Stimulated activated CD8-positive, alpha-beta memory T cell treated with anti-CD3 and anti-CD28 coated beads, Interleukin-7, amount 100 ng/mL, for 48 hours (primary cell): ENCODE measurements at places on chromosomes 1 and 21.

GRCh38 chr1:91863498-91863897, 22.5 kb downstream of the TGFBR3 start:
- no peak for DNase-seq

DNA sequence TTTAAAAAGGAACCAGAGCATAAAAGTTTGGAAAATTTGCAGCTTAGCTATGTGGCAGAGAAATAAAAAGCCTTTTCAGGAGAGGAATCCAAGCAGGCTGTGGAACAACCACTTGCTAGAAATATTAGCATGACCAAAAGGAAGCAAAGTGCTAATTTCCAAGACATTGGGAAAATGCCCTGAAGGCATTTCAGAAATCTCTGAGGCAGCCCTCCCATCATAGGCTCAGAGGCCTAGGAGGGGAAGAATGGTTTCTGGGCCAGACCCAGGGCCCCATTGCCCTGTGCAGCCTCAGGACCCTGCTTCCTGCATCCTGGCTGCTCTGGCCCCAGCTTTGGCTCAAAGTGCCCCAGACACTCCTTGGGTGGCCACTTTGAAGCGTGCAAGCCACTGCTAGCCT, 56.8 kb downstream of the TENT5C start:
- no peak for DNase-seq

DNA sequence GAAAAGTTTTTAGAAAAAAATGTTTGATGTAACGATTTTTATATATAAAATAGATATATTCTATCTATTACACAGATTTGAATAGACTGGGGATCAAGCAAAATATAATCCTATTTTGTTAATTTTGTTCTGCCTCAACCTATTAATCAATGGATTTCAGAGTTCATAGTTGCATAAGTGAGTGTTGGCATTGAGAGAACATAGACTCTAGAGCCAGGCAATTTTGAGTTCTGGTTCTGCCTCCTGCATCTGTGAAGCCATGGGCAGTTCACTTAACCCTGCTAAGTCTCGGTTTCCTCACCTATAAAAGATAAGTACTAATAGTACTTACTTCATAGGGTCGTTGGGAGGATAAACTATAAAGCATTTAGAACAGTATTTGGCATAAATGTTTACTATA, 13.6 kb upstream of the PKN2 start:
- no peak for DNase-seq

DNA sequence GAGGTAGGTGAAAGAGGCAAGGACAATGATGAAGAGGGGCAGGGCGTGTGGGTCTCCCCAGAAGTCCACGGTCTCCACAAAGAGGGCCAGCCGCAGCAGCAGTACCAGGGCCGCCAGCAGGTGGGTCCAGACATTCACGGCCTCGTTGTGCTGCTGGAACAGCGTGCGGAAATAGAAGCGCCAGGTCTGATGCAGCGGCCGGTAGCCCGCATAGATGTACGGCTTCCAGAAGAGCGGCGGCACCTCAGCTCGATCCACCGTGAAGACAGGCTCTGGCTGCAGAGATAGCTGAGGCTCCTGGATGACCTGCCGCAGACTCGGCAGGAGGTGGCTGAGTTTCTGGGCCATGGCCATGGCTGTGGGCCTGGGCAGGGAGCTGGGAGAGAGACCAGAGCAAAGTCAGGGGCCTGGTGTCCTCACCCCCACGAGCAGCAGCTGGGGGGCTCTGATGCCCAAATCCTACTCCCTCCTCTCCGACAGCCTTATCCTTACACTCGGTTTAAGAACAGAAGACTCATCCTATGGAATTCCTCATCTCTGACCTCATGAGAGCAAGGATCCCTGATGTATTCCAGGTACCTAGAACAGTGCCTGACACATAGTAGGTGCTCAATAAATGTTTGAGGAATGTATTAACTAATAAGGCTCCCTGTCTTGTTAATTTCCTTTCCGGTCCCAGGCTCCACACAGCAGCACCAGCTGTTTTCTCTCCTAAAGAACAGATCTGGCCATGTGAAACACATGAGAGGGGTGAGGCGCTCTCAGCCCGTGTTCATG, 4.4 kb upstream of the AUNIP start:
- no peak for DNase-seq

GRCh38 chr1:170030212-170030611, 44.3 kb downstream of the KIFAP3 start:
- no peak for DNase-seq

DNA sequence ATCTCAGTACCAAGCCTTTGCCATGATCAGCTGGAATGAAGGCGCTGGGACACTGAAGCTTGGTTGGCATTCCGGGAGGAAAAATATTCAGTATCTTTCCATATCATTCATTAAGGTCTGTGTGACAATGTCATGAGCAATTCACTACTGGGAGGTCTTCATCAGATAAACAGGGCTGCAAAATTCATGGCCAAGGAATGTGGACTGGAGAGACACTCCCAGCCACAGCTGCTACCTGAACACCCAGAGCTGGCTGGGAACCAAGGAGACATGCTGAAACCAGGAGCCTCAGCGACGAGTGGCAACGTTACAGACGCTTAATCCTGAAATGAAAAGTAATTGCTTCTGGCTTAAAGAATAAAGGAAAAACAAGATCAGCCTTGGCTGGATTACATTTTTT, 30.6 kb upstream of the DDAH1 start:
- DNase-seq = no peak

GRCh38 chr21:27827972-27828371, 861.1 kb upstream of the ADAMTS5 start:
- DNase-seq = no peak

GRCh38 chr1:241323514-241324195, 33.4 kb downstream of the RGS7 start:
- no peak for DNase-seq

- DNase-seq = no peak
Measured at GRCh38 chr1:44628962-44629756, 45.1 kb downstream of the TMEM53 start.

DNA sequence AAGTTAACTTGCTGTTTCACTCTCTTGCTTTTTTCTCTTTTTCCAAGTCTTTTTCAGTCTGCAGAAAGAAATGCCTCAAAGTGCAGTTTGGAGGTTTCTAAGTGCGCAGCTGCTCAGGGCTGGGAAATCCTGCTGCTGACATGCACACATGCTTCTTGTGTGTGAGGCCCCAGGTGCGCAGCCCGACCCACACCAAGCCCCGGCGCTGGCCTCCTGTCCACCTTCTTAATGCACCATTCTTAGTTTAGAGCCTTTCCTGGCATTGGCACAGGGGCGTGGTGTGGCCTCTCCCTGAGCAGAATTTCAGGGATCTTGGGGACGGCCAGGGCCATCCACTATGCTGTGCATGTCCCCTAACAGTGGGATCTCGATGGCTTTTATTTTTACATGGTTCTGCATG, 315.2 kb downstream of the CAMTA1 start:
- no peak for DNase-seq

DNA sequence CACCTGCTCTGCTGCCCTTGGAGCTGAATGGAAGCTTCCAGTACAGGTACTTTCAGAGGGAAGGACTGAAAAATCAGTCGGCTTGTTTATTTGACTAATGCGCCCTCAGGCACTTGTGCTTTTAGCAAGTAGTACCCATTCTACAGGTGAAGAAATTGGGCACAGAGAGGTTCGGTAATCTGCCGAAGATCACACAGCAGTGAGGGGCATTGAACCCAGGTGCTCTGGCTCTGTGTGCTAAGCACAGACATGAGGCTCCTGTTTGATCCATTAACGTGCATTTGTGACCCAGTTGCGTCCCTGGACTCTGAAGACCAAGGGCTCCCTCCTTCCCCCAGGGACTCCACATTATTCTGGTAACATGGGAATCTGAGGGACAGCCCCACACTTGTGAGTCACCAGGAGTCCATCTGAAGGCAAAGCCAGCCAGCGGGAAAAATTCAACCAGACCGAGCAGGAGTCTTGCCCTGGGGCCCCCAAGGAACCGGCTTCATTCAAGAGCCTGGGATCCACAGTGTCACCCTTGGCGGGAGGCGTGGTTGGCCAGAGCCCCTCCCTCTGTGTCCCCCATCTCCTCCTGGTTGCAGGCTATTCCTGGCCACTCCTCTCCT, 192.4 kb upstream of the ARHGEF16 start:
- no peak for DNase-seq

DNA sequence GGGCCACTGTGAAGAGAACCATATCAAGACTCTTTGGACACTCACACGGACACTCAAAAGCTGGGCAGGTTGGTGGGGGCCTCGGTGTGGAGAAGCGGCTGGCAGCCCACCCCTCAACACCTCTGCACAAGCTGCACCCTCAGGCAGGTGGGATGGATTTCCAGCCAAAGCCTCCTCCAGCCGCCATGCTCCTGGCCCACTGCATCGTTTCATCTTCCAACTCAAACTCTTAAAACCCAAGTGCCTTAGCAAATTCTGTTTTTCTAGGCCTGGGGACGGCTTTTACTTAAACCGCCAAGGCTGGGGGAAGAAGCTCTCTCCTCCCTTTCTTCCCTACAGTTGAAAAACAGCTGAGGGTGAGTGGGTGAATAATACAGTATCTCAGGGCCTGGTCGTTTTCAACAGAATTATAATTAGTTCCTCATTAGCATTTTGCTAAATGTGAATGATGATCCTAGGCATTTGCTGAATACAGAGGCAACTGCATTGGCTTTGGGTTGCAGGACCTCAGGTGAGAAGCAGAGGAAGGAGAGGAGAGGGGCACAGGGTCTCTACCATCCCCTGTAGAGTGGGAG, 36.3 kb upstream of the TDRD10 start:
- DNase-seq = no peak

GRCh38 chr1:48066936-48067335, 69.8 kb upstream of the TRABD2B start:
- no peak for DNase-seq

DNA sequence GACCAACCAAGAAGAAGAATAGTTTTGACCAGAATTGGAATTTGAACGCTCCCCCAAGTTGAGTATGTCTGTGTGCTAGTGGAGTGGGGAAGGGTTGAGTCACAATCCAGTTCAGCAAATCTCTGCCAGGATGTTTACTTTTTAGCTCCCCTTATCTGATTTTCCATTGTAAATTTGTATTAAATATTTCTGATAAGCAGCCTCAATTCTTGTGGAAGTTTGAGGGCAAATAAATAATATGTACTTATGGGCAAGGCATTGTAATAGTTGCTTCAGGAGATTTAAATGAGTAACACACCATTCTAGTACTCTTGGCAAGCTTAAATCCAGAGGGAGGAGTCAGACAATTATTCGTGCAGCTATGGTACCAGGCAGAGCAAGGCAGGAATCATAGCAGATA, 14.4 kb downstream of the CXADR start:
- no peak for DNase-seq

- DNase-seq = no peak
Measured at GRCh38 chr1:6880951-6881690, 95.9 kb downstream of the CAMTA1 start.

DNA sequence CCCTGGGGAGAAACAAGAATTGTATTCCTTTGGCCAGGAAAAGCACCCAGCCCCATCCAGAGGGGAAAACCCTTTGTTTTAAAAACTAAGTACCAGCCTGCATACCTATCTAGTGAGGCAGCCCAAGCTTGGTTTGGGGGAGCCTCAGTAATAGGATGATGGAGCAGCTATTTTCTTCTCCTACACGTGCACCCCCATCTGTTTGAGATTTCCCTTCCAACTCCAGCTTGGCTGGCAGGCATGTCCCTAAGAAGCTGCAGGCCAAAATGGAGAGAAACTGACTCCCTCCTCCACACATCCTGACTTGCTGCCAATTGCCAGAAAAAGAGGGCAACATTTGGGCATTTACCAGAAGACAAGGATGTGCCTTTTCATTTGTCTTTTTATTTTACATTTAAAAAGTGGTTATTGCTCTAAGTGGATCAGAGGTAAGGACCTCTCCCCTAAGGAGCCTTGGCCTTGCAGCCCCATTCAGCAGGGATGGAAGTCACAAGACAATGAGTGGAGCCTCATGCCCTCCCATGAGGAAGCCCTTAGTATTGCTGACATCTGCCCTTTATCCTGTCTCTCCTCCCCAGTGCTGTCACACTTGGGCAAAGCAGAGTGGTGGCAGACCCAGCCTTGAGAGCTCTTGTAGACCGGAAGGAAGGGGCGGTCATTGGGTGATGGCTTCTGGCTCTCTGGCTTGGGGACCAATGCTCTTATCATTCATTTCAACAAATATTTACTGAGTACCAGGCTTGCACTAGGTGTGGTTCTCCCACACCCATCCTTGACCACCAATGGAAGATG, 8.6 kb downstream of the FNDC5 start:
- no peak for DNase-seq

DNA sequence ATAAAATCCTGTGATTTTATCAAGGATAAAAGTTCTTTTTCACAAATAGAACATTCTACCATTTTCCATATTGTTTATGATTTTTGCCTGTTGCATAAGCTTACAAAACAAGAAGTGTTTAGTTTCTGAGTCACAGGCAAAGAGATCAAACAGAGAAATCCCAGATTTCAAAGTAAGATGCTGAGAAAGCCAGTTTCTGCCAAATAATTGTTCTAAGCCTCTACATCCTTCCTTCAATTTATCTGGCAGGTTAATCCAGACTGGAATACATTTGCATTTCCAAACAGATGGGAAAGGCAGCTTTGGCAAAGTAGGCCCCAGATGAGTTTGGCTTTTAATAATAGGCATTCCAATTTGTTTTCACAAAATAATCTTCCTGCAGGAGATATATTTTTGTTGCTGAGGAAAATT, 2.5 kb downstream of the SLC1A7 start:
- no peak for DNase-seq

GRCh38 chr1:93588955-93589354, 92.7 kb downstream of the BCAR3 start:
- no peak for DNase-seq

DNA sequence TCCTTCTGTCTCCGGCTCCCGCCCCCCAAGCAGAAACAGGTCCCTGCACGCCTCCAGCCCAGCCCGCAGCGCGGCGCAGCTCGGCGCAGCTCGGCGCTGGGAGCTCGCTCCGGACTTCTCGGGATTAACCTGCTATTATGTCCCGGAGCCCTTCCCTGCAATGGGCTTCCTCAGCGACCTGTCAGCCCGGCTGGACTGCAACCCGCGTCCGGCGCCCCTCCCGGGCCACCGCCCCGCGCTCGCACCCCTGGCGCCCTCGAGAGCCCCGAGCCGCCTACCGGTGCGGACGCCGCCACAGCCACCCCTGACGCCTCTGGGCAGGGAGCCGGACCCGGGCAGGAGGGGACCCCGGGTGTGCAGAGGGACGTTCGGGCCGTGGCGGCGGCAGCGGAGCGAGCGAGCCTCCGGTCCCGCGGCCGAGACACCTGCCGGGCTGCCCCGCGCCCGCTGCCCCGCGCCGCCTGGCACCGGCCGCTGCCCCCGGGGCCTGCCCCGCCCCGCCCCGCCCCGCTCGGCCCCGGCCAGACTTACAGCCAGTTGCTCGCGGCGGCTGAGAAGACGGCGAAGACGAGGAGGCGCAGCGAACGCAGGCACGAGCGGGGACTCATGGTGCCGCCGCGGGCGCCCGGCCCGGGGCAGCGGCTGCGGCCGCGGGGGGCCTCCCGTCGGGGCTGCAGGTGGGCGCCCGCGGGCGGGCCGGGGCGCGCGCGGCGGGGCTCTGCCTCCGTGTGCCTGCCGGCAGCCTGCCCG, 407 bp downstream of the WNT4 start:
- no peak for DNase-seq

- no peak for DNase-seq
Measured at GRCh38 chr1:36321119-36321951, 2.1 kb downstream of the EVA1B start.
